ENCODE measurements at places on chromosomes 11 and 22.

DNA sequence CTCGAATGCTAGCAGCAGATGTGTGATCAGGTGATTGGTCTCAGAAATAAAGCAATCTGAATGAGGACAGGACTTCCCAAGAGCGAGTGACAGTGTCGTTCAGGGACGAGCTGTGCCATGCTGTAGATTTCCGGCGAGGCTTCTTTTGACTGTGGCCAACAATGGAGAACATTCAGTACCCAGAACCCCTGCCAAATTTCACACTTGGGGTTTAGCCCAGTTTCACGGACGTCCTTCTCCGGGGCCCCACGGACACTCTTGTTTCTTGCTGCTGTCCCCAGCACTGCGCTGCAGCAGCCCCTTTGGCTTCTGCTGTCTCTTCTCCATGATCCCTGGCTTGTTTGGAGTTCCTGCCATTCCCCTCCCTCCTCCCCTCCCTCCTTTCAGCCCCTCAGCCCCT, 115.1 kb upstream of the GRAMD1B start:
- DNase-seq: no peak

DNA sequence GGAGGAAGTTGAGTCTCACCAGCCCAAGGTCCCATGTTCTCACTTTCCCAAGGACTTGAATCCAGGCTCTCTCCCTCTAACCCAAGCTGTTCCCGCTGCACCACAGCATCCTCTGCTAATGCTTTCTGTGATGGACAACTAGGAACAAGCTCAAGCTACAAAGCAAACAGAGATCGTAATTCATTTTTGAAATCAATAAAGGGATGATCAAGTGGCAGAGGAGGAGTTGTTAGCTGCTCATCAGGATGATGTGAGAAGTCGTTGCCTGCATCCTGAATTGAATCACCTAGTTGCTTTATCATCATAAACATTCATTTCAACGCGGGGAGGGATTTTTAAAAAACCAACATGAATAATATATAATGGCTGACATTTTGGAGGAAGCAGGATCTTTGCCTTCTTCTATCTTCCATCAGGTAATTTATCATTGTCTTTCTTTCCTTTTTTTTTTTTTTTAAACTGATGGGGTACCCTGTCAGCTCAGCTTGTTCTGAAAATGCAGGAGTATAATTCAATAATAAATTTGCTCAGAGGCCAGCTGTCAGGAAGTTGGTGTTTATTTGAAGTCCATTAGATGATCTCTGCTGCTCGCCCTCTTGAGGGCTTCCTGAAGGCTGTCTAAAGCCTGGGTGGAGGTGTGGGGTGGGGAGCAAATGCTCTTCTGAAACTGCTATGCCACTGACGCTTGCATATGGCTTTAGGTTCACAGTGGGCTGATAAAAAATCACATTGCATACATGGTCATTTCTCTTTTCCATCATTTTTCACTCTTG, 174.4 kb upstream of the NARS2 start:
- DNase-seq: no peak

GRCh38 chr22:19871845-19872778, 17.4 kb upstream of the GNB1L start:
- DNase-seq: no peak

DNA sequence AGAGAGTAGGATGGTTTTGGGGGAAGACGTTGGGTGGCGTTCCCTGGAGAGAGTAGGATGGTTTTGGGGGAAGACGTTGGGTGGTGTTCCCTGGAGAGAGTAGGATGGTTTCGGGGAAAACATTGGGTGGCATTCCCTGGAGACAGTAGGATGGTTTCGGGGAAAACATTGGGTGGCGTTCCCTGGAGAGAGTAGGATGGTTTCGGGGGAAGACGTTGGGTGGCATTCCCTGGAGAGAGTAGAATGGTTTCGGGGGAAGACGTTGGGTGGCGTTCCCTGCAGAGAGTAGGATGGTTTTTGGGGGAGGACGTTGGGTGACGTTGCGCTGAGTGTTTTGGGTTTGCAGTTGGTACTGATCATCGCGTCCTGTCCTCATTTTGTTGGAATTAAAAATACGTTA, 28.2 kb downstream of the IGHMBP2 start:
- DNase-seq: no peak

- DNase-seq: no peak
Measured at GRCh38 chr11:119754199-119754598, 25.2 kb upstream of the NECTIN1 start.

DNA sequence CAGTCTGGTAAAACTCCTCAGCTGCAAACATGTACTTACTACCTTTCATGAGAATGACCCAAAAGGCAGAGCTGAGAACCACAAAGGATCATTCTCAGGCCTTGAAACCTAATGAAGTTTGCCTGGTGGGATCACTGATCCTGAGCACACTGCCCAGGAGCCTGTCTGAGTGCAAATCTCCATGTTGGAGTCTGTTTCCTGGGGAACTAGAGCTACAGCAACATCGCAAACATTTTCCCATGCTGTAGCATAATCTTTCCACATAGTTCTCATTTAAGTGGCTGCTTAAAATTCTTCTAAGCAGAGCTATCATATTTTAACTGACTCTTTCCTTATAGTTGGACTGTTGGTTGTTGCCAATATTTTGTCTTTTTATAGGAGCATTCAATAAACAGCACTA, 58.5 kb downstream of the GUCY1A2 start:
- DNase-seq: no peak

DNA sequence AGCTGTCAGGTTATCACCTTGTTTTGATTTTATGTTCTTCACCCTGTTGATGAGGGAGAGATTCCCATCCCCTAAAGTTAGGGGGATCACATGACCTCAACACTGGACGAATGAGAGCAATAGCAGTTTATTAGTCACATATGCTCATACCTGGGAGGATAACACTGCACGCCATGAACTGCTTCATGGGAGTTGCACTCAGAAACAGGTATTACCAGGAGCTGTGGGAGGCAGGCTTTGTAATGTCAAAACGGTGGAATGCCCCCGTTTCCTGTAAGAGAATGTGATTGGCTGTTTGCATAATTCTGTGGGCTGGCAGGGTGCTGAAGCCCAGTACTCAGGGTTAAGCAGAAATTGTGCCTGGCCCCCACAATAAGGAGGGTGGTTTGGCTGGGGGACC, 3.2 kb upstream of the THY1 start:
- DNase-seq: no peak

DNA sequence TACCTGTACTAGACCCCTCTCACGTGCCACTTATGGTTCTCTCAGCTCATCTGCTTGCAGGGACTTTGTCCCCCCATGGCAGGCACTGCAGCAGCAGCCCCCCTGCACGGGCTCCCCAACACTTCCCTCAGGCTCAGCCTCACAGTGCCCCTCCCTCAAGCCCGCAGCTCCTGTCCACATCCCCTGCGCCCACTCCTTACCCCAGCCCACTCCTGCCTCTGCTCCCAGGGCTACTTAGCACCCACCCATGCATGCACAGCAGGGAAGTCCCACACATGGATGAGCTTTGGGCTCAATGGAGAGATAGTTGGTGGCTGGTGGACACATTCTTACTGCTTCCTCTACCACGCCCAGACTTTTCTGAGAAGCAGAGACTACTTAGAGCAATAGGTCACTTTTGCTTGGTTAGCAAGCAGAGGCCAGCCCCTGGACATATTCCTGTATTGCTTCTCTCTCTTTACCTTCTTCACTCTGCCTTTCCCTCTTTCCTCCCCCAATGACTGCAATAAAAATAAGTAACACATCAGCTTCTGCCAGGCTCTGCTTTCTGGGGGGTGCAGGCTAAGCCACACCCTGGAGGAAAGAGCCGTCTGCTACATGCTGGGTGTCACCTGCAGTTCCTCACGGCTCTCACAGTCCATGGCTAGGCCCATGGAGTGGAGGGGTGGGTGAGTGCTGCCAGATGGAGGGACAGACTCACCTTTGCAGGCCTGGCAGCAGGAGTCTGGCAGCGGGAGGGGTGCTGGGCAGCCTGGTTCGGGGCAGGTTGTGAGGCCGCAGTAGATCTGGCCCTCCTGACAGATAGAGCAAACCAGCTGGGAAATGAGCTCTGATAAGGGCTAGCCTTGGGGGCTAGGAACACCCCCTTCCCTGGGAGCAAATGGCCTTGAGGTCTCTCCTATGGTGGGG, 23.4 kb downstream of the CHRDL2 start:
- no peak for DNase-seq

- DNase-seq: no peak
Measured at GRCh38 chr22:29310863-29311339, 4.5 kb downstream of the GAS2L1 start.

DNA sequence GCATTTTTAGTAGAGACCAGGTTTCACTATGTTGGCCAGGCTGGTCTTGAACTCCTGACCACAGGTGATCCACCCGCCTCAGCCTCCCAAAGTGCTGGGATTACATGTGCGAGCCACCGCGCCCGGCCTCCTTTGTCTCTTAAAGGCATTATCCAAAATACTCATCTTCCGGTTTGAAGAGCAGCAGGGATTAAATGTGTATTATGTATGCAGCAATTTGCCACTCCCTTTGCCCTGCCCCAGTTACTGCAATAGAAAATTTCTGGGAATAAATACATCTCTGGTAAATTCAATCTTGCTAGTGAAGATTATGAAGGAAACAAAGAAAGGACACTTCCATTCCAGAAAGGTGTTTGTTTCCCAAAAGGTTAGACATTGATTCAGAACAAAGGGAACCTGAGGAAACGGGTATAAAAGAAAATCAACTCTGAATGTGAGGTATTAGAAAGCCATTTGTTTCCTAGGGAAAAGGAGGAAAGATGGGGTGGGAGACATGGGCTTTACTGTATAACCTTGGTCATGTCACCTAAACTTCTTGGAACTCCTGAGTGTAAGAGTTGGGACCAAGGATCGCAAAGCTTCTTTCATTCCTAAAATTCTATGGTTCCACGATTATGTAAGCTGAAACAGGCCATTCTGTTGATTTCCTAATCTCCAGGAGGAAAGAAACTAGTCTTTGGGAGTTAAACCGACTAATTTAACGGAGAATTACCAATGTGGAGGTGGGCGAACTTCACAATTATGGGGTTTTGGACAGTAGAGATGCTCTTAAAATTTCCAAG, 959 bp upstream of the HIPK3 start:
- no peak for DNase-seq

DNA sequence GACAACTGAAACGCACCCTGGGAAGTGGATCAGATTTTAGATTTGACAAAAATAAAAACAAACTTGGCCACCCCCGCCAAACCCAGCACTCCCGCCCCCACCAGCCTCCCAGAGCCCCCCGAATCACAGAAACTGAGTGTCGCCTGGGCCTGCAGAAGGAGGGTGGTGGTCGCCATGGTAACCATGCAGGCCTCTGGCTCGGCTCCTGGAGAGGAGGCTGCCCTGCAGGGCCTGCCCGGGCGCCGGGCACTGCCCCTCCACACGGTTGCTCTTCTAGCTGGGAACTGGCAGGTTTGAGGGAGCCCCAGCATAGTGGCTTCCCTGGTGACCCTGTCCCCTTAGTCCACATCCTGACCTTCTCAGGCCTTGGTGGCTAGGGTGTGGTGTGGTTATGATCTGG, 19.3 kb downstream of the CACNA1I start:
- DNase-seq: no peak

DNA sequence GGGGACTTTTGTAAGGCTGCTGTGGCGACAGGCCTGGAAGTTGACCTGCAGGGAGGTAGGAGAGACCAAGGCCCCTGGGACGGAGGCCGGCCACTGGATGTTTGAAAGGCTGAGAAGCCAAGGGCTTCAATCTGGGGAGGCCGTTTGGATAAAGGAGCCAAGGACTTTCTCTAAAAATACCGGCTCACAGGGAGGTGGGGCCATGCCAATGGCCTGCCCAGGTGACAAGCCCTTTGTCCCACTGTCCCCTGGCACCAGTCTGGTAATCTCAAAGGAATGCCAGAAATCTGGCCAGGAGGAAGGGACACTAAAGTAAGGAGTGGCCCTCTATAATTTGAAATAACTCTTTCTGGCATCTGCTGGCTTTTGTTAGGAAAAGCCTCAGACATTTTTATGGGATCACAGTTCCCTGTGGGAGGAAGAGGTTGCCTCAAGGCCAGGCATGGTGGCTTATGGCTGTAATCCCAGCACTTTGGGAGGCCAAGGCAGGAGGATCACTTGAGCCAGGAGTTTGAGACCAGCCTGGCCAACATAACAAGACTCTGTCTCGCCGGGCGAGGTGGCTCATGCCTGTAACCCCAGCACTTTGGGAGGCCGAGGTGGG, 1.9 kb upstream of the CHKA start:
- DNase-seq: no peak

DNA sequence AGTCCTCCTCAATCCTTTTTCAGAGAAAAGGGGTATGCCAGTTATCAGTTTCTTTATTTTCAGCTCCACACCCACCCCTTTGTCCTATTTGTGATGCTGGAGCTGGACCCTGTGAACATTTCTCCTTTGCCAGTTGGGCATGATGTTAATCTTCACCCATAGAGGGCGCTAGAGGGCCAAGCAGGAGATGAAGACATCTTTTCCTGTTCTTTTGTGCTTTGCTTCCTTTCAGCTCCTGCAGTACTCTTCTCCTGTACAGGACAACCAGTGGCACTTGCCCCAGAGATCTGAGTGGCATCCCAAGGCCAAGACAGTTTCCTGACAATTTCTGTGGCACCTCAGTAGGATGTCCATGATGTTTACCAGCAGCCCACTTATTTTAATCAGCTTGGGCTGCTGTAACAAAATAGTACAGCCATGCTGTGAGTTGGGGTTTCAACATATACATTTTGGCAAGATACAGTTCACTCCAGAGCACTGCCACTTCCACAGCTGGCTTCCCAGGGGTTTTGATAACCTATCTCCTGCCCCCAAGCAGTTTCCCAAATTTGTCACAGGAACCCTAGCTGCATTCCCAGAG, 4.6 kb downstream of the SAA2 start:
- no peak for DNase-seq

GRCh38 chr11:106917973-106918372, 100.3 kb downstream of the GUCY1A2 start:
- DNase-seq: no peak

GRCh38 chr11:124277207-124277606, 21.0 kb downstream of the OR8G5 start:
- DNase-seq: no peak

GRCh38 chr11:3156661-3157311, 8.3 kb downstream of the OSBPL5 start:
- DNase-seq: no peak

- no peak for DNase-seq
Measured at GRCh38 chr11:120324932-120325810, at the start of gene TLCD5. Gene TLCD5 (plus strand): TSS chr11:120325299. CDS start chr11:120327442, 2,143 bp downstream.

- DNase-seq: no peak
Measured at GRCh38 chr11:12318791-12319438, 58.5 kb upstream of the PARVA start.

DNA sequence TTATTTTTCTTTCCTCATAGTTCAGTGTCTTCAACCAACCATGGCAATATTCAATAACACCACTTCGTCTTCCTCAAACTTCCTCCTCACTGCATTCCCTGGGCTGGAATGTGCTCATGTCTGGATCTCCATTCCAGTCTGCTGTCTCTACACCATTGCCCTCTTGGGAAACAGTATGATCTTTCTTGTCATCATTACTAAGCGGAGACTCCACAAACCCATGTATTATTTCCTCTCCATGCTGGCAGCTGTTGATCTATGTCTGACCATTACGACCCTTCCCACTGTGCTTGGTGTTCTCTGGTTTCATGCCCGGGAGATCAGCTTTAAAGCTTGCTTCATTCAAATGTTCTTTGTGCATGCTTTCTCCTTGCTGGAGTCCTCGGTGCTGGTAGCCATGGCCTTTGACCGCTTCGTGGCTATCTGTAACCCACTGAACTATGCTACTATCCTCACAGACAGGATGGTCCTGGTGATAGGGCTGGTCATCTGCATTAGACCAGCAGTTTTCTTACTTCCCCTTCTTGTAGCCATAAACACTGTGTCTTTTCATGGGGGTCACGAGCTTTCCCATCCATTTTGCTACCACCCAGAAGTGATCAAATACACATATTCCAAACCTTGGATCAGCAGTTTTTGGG, at the start of gene OR51T1:
Gene OR51T1 (plus strand): TSS at position 41 of the 641 bp plus-strand sequence. CDS start 0 bp downstream, at position 41.
- no peak for DNase-seq

Data from D721Med (cell line).